ENCODE measurements at places on chromosomes 7 and 10. TPM values are rescaled to one million over a fixed set of nuclear protein-coding genes. Genes with fewer than 3 reads are reported as not detected.
A peak's percentile ranks its signal among the peaks of the same experiment; 100 is the strongest.

GRCh38 chr7:49927631-49928030 is 154.2 kb downstream of the VWC2 start:
- no peak for DNase-seq

- DNase-seq, result no peak
Observed at GRCh38 chr7:90972906-90973550, 291.2 kb upstream of the FZD1 start.

GRCh38 chr10:102352066-102352715 is 43.3 kb upstream of the NFKB2 start:
- DNase-seq, result no peak

DNA sequence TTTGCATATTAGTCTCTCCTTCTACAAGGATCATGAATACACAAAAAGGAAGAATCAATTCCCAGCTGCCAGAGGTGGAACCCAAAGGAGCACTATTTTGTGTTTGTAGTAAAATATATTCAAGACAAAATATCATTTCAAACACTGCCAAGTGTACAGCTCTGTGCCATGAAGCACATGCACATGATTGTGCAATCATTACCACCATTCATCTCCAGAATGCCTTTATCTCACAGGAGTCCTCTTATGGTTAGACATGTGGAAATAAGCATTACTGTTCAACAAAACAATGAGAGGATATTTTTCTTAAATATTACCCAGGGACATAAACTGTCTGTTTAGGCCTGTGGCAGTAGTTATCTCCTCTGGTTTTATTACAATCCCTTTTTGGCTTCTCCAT is 151.4 kb upstream of the PPP1R3A start:
- no peak for DNase-seq

DNA sequence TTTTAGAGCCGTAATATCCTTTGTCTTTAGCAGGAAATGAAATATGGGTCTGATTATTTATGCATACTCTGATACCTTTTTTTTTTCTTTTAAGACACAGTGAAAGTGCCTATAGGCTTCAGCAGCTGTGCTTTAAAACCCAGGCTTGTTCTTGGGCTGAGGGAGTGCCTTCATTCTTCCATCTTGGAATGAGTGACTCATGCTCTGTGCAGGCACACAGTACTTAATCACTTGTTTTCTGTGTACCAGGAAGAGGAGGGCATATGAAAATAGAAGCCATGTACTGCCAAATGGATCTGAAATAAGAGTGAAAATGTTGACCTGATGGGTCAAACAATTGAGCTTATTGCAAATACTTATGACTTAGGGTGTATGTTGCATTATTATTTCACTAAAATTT is 12.0 kb downstream of the INPP5F start:
- DNase-seq, result no peak

DNA sequence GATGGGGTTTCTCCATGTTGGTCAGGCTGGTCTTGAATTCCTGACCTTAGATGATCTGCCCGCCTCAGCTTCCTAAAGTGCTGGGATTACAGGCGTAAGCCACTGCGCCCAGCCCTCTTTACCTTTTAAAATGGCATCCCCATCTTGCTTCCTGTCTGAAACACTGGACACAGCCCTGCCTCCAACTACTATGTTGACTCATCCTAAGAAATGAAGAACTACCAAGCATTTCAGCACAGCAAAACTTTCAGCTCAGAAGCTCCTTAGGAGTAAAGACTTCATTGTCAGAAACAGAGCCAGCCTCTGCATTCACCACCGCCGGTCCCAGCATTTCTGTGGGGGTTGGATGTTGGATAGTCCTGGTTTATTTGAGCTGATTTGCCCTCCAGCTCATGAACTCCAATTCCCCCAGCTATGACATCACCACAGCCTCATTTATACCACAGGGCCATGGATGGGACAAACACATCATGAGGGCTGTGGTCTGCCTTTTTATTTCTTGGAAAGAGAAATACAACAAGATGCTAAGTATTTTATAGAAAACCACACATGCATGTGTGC is 123.5 kb downstream of the ADCY1 start:
- no peak for DNase-seq

GRCh38 chr10:66586073-66586472 is 339.8 kb upstream of the LRRTM3 start:
- DNase-seq, result no peak

DNA sequence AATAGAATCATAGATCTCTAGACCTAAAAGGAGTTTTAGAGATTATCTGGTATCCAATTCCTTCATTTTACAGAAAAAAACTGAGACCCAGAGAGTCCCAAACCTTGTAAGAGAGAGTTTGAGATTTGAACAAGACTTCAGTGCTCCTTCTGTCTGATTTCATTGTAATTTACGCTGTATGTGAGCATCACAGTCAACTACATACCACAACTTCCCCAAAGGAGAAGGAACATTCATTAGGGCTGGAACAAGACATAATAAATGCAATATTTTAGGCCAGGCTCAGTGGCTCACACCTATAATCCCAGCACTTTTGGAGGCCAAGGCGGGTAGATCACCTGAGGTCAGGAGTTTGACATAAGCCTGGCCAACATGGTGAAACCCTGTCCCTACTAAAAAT is 17.3 kb upstream of the PRKAR2B start:
- no peak for DNase-seq

DNA sequence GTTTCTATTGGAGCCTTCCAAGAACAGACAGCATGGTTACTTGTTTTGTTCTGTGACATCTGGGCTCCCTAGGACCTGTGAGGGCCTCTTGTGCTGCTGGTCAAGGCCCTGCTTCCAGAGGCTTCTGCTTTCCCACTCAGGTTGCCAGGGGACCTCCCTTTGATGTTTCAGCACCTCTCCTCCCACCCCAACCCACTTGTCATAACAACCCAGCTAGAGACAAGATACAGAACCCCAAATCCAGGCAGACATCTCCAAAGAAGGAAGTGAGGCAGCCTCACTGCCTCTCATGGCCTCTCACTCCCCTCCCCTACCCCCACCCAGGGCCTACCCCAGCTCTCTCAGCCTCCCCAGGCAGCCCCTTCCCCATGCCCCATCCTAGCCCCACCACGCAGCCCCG is 11.3 kb downstream of the NFKB2 start:
- DNase-seq, result no peak

GRCh38 chr10:76036111-76036940 is 604.9 kb downstream of the LRMDA start:
- peak; percentile 60 for DNase-seq

DNA sequence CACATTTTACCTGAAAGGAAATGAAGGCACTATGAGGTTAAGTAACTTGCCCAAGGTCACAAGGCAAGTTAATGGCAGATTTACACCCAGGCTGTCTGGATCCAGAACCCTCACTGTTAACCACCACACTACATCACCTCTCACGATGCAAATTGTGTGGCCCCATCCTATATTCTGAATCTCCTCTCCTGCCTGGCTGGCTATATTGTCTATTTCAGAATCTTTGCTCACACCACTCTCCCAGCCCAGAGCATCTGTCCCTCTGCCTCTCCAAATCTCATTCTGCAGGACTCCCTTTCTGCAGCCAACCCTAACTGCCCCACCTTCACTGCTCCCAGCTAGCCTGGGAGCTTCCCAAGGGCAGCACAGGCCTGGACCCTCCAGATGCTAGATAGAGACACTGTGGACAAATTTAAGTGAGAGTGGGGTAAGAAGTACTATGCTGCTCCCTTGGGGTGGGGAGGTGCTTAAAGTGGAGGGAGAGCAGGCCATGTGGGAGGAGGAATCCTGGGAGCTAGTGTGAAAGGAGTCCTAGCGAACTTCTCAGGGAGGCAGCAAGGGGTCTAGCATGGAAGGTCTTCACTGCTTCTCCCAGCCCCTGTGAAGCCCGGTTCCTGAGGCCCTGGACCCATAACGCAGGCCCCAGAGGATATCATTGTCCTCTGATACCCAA is 786 bp downstream of the CUEDC2 start:
- no peak for DNase-seq

GRCh38 chr7:96596120-96596826 is 113.4 kb downstream of the SEM1 start:
- no peak for DNase-seq

DNA sequence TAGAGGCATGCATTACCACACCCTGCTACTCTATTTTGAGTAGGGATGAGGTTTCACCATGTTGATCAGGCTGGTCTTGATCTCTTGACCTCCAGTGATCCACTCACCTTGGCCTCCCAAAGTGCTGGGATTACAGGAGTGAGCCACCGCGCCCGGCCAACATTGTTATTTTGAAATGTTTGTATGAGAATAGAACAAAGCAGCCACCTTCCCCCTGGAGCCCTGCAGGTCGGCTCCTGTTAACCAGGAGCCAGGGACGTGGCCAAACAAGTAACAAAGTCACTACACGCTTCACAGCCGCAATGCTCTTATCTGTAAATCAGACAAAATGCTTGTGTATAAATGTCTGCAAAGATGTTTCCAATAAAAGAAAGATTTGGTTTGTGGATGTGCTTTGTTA is 295.4 kb downstream of the CNTNAP2 start:
- DNase-seq, result no peak

DNA sequence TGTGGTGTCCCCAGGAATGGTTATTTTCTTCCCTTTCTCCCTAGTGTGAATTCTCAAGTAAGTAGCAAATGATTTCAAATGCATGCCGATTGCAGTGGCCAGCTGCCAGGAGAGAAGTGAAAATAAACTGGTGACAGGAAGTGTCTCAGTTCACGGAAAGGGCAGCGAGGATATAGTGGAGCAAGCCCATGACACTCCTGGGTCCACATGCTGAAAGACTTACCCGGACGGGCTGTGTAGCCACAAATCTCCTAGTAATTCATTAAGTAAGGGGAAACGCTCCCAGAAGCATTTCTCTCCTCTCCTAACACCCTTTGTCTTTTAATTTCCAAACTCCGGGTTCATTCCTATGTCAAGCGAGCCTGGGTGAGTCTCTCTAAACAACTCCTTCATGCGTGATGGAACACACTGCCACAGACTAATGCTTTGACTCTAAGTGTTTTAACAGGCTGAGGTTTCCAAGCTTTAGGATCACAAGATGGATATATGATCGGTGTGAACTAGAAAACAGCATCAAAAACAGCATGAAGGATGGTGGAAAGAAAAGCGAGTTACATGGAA is 125.6 kb downstream of the CYP26A1 start:
- no peak for DNase-seq

DNA sequence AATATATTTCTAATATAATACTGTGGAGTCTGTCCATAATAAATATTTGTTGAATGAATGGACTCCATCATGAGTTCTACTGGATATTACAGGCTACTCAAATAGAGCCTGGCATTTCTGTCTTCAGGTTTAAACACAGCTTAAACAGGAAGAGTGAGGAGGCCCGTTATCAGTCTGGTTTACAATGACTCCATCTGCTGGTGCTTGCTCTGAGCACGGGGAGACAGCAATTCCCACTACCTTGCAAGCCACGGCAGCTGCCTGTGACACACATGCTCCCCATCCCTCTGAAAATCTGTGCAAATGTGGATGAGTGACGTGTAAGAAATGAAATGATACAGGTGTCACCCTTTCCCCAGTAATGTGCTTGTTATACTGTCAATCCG is 293.5 kb upstream of the IMMP2L start:
- DNase-seq, result no peak

GRCh38 chr10:123884351-123884906 is 7.2 kb downstream of the CPXM2 start:
- no peak for DNase-seq

The DDC gene
- total RNA-seq, result 0.43 TPM

The GIMAP2 gene
- total RNA-seq, result 56.5 TPM

The KLF14 gene
- total RNA-seq, result not detected

The SPDYE18 gene
- 0.68 TPM for total RNA-seq

The SFRP4 gene
- not detected for total RNA-seq

The RNF32 gene
- total RNA-seq, result 1.8 TPM

The SLC29A3 gene
- total RNA-seq, result 2.0 TPM

The CCDC172 gene
- not detected for total RNA-seq
